HFFc6 (cell line): ENCODE measurements at places on chromosomes 1 and 21.

- DNase-seq, result no peak
Measured at GRCh38 chr1:182249201-182249676, 142.4 kb downstream of the GLUL start.

DNA sequence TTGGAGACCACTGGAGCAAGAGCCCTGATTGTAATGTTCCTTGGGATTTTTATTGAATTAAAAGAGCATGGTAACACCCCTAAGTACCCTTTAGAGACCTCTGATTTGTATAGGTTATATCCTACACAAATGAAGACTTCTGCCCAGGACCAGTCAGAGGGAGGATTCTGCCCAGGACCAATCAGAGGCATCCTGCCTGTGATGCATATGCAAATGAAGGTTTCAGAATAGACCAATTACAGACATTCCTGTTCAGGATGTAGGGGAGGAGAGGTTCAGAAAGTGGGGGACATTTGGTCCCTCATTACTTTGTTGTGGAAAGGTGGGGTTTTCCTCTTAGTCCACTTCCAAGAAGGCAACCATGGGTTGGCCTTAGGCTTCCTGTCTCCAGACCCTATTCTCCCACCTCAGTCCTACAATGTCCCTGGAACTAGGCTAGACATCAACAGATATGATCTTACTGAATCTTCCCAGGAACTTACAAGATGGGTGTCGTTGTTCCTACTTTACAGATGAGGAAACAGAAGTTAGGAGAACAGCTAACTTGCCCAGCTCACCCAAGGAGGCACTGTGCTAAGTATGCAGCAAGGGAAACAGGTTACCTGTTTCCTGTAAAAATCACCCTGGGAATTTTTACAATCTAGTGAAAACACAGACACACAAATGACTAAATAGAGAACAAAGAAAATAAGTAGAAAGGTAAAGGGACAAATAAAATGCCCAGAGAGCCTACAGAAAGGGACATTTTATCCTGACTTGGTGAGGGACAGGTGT, 36.8 kb upstream of the SFPQ start:
- DNase-seq, result no peak

DNA sequence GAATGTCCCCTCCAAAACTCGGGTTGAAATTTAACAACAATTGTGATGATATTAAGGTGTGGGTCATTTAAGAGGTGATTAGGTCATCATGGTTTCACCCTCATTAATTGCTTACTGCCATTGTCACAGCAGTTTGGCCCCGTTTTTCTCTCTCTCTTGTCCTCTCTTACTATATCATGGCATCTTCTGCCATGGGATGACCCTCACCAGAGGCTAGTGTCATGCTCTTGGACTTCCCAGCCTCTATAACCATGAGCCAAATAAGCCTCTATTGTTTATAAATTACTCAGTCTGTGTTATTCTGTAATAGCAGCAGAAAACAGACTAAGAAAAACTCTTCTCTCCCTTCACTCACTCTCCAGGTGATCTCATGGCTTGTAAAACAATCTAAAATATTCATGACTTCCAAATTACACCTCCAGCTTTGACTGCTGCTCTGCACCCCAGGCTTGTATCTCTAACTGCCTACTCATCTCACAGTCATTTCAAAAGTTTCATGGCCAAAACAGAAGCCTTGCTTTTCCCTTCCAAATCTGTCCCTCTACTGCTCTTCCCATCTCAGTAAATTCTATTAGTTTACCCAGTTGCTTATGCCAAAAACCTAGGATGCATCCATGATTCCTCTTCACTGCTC, 9.4 kb upstream of the FAM76A start:
- no peak for DNase-seq

DNA sequence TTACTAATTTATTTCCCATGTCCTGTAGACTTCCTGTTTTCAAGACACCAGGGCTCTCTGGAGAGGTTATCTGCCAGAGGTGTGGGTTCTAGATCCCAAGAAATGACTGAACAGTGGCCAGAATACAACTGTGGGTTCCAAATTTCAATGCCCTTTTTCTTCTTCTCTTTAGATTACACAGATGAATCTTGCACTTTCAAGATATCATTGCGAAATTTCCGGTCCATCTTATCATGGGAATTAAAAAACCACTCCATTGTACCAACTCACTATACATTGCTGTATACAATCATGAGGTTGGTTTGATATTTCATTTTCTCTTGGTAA, 15.0 kb downstream of the IFNAR2 start:
- DNase-seq, result no peak

DNA sequence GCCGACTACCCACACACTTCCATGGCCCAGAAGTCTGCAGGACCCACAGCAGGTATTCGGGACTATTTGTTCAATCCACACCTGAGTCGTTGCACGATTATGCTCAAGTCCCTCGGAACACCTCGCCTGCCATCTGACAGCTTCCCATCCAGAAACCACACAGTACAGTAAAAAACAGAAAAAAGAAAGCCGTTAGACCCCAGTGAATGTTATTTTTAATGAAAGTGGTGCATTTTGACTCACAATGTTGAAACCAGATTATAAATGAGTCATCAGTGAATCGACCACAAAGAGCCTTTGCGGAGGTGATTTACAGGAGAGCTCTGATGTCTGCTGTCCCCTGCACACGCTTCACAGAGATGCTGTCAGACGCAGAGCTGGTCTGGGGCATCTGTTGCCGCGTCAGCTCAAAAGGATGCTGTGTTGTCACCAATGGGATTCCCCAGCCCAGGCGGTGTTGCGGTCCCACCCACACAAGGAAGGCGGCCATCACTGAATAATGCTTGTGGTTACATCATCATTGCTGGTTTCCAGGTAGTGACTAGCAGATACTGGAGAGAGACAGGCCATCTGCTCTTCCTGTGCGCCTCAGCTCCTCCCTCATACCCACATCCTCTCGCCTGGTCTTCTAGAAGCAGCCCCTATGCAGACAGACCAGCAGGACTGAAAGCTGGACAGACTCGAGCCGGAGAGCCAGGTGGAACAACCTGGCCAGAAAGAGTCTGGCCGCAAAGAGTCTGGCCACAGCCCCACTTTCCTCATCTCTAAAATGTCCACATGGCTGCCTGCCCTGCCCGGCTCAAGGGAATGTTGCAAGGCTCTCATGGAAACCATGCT, 116.8 kb downstream of the TOMM20 start:
- peak; percentile 100 for DNase-seq

GRCh38 chr1:228883535-228883934, 148.3 kb downstream of the RHOU start:
- DNase-seq, result no peak

DNA sequence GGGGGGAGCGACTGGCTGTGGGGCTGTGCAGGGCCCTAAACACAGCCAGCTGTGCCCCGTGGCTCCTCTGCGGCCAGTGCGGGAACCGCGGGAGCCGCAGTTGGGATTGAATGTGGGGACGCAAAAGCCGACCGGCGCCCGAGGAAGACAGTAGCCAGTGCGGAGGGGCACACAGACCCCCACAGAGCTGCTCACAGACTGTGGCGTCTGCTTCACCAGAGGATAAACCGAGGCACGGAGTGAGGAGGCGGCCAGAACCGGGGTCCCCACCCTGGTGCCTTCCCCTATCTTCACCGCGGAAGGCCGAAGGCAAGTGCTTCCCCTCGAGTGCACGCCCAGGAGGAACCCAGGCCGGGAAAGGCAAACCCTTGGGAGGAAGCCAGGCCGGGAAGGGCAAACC, 8.7 kb upstream of the TMEM52 start:
- DNase-seq, result no peak

- DNase-seq, result no peak
Measured at GRCh38 chr1:193504920-193505319, 318.5 kb upstream of the B3GALT2 start.

DNA sequence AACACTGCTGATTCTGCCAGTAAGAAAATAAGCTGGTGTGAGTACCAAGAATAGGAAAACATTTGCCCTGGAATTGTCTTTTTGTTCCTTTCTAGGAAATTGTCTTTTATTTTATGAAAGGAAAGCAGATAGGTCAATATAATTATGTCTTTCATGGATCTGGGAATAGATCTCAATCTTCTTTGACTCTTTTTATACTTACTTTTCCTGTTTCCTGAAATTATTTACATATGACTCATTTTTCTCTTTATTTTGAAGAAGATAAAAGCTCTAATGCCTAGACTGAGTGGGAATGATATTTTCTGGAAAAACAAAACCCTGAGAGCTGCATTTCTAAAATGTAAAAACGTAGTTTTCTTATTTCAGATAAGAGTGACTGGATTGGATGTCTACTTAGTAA, 100.1 kb downstream of the MAN1A2 start:
- DNase-seq, result no peak

GRCh38 chr21:26116456-26117011, 54.0 kb downstream of the APP start:
- peak; percentile 32 for DNase-seq

- DNase-seq, result no peak
Measured at GRCh38 chr1:192133350-192133926, 24.8 kb upstream of the RGS18 start.

GRCh38 chr1:82710091-82710490, 909.4 kb downstream of the ADGRL2 start:
- no peak for DNase-seq

DNA sequence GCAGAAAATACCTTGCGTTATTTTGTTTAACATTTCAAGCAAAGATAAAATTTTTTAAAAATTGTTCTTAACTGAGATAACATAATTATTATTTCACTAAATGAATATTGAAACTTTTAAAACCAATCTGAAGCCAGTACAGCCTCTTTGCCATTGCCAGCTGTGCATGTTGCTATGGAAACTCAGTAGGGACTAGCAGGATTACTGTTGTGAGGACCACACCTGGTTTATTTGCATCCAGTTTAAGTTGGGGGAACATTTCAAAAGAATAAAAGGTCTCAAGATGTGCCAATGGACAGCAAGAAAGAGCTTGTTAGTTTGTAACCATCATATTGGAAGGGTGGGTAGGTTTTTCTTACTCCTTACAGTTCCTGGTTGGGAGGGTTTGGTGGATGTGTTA, 80.7 kb downstream of the POU2F1 start:
- DNase-seq, result no peak

DNA sequence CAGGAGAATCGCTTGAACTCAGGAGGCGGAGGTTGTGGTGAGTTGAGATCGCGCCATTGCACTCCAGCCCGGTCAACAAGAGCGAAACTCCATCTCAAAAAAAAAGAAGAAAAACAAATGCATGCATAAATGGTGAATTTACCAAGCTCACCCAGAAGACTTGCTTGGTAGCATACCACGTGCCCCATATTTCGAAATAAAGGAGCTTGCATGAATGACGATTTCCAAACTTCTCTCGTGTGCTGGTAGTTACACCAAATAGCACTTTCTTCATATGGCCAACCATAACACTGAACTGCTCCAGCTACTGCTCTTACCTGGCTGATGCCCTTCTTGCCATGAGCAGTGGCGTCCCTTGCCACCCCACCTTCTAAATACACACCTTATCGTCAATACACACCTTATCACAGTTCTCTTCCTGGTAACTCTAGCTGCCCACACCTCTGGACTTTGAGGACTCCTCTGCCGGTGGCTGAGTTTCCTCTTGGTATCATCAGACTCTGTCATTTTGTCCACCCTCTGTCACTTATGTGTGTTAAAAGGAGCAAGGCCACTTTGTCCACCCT, 2.8 kb downstream of the DOP1B start:
- no peak for DNase-seq

DNA sequence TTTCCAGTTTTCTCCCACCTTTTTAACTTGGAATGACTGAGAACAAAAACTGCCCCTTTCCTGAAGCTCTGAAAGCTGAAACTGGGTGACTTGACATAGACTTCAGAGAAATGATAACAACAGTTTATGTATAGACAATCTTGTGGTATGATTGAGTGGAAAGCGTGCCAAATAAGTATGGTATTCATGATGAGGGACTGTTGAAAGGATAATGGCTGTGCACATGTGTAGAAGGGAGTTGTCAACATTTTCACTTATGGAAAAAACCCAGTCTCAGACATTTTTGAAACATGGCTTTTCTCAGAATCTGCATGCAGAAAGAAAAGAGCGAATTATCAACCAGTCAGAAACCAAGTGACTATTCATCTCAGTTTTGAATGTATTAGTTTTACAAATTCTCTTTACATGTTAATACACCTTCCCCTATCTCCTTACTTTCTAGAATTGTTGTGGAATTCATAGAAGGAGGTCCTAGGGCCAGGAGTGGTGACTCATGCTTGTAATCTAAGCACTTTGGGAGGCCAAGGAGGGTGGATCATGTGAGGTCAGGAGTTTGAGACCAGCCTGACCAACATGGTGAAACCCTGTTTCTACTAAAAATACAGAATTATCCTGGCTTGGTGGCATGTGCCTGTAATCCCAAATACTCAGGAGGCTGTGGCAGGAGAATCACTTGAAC, 261.2 kb downstream of the S1PR1 start:
- no peak for DNase-seq

DNA sequence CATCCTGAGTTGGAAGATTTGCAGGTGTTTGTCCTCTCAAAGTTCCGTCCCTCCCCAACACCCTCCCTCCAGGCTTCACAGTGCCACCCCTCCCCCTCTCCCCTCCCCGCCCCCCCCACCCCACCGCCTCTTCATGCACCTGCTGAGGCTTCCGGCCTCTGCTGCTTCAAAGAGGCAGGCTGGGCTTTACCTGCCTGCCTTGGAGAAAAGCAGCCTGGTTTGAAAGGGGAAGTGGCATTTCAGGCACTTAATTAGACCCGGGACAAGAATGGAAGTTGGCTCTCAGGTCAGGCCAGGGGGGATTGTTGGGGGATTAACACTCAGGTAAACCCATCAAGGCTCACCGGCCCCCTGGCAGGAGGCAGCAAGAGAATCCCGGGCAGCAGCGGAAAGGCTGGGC, 21.1 kb downstream of the PAX7 start:
- no peak for DNase-seq

DNA sequence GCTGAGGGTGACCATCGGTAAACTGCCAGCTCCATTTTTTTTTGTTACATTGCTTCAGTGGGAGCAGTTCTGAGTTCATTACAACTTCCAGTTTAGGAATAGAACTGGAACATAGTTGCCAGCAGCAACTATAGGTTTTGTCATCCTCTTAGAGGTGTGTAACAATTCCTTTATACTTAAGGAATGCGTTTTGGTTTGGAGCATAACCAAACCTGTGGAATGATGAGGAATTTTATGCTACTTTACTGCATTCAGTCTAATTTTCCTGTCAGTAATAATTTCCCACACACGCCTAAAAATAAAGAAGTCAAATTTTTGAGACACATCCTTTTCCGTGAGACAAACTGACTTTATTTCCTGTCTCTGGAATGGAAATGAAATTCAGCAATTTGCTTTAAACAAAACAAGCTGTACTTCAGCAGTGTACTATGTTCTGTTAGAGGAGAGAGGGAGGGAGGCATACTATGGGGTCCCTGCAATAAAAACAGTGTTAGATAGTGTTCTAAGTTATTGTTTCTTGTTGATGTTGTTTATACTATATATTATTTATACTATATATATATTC, 4.8 kb upstream of the AMPD1 start:
- DNase-seq, result peak; percentile 52

DNA sequence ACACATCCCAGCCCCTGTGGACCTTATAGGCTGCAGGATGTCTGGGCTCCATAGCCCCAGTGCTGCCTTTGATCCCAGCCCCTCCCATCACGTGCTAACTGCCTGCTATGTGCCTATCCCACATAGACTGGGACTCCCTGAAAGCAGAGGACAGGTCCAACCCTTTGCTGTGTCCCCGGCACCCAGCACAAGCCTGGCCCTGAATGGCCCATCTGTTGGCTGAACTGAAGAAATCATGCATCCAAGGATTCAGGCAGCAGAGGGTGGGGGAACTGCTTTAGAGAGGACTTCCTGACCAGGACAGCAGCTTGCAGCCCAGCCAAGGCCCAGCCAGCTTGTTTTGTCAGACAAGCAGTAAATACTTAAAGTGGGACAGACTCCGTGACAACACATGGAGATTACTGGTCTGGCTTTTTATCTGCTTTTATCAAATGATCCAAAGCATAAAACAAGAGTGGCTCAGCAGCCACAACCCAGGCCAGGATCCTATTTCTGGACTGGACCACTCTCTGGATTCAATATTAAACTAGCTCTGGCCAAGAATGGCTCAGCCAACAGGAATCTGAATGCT, 69.3 kb downstream of the GLIS1 start:
- no peak for DNase-seq
